EL (cell line): ENCODE measurements at places on chromosomes 6 and 20.
A peak's percentile ranks its signal among the peaks of the same experiment; 100 is the strongest.

DNA sequence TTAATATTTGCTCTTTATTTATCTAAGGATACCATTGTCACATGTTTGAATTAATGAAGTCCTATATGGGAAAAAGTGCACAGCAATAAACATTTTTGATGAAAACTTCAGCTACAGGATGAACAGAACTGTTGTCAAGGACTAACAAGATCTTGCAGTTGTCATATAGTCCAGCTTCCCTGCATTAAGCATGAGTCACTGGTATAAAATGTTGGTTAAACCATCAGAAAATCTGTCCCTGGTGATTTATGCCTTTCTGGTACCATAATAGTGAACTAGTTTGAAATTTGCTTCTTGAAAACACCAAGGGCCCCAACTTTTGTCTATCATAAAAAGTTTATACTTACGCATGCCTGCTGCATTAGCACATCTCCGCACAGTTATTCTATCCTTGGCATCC lies 60.4 kb upstream of the RSPO3 start:
- DNase-seq, result peak; percentile 72

DNA sequence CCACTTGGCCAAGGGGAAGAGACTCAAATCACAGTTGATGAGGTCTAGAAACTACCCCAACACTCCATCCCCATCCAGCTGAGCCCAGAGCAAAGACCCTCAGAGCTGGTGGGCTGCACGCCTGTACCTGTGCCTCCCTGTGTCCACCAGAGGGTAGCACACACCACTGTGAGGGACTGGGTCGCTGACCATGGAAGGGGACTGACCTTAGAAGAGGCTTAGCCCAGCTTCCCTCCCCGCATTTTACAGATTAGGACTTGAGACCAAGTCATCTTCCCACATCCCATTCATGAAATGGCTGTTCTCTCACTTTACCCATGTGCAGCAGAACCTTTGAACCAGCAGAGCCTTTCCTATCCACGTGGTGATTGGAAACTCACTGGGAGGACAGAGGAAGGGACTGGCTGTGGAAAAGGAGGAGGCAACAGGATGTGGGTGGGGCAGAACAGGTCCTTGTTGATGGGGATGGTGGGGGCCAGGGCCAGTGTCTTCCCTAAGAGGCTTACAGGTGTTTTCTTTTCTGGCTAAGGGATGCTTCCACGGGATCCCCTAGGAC lies 44.3 kb downstream of the CPXM1 start:
- peak; percentile 50 for DNase-seq

DNA sequence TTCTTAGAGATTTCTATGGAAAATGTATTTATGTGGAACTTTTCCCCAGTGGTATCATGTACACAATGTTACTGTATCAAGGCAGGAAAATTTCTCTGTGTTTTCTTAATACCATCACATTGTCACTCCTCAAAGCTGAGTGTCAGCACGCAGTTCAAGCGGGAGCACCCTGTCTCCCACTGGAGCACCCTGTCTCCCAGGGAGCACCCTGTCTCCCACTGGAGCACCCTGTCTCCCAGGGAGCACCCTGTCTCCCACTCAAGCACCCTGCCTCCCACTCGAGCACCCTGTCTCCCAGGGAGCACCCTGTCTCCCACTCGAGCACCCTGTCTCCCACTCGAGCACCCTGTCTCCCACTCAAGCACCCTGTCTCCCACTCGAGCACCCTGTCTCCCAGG lies 51.3 kb downstream of the PSMG4 start:
- no peak for DNase-seq

DNA sequence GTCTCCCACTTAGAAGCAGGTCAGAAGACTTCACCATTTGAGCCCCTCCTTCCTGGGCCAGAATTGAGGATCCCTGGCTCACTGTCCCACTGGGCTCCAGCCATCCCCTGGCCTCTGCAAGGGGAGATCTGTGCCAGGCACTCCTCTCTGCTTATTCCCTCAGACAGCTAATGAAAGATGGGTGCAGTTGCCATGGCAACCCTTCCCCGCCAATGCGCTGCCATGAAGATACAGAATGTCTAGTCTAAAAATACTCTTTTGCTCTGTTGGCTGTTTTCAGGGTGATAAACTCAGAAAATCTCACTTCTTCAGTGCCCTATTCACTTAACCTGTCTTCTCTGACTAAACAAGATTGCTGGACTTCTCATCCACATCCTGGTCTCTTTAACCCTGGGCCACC lies 13.6 kb upstream of the TTLL2 start:
- no peak for DNase-seq

GRCh38 chr6:160791459-160791858 lies 89.4 kb downstream of the PLG start:
- DNase-seq, result no peak

GRCh38 chr20:49483696-49484123 lies 1.2 kb upstream of the KCNB1 start:
- no peak for DNase-seq

DNA sequence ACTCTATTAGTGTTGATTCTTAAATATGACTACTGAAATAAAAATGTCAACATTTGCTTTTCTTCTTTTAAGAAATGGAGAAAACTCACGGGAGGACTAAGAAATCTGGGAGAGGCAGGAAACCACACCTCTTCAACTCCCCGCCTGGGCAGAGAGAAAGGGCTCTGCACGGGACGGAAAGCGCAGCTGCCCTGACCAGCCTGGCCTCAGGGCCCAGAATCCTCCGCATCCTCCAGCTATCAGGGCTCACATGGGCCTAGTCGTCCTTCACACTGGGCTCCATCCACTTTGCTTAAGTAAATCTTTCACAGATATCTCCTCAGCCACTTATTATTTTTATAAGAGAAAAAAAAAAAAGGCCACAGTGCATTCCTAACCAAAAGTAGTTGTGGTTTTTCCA lies 215.1 kb downstream of the TBXT start:
- DNase-seq, result no peak

- peak; percentile 19 for DNase-seq
These were observed 862.6 kb upstream of the MAN1A1 start for GRCh38 chr6:120211955-120212792.

DNA sequence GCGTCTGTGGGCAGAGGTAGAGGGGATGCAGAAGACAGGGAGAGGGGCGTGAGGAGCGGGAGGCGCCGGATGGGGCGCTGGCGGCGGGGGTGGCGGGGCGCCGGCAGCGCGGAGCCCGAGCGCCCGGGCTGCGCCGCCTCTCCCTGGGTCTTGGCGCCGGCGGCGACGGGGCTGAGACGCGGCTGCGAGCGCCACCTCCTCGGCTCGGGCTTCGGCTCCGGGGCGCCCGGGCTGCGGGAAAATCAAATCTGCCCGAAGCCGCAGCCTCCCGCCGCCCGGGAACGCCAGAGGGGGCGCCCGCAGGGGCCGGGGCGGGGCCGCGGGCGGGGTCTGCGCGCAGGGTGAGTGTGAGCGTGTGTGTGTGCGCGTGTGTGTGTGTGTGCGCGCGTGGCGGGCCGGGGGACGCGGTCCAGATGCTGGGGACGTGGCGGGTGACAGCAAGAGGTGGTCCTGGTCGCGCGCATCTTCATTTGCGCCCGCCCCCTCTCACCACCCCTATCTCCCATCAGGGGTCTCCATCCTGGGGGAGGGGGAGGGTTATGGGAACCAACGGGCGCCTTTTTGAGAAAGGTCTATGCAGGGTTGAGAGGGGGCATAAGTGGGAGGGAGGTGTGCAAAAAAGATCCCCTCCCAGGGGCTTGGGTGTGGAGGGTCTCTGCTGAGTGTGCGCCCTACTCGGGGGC lies 646 bp upstream of the CPNE5 start:
- peak; percentile 39 for DNase-seq

DNA sequence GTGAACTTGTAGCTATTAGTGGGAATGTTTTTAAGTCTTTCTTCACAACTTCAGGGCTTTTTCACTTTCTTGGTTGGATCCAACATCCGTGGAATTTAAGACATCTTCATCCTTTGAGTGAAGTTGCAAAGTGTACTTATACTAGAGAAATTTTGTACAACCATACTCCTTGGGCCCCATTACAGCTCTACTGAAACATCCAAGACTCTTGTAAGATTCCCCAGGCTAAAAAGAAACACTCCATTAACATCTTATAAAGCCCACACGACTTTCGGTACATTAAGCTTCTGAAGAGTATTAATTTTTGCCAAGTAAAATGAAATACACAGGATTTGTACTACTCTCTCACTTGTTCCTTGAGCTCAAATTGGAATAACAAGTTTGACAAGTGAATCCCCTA lies 5.4 kb downstream of the PCNA start:
- no peak for DNase-seq
